Forelimb muscle (tissue), 1 donor: ENCODE measurements at places on chromosomes 5 and 9. TPM values are rescaled to one million over a fixed set of nuclear protein-coding genes. Genes with fewer than 3 reads are reported as not detected.

- no peak for DNase-seq
Measured at GRCh38 chr9:121780177-121781040, 129.0 kb downstream of the DAB2IP start.

DNA sequence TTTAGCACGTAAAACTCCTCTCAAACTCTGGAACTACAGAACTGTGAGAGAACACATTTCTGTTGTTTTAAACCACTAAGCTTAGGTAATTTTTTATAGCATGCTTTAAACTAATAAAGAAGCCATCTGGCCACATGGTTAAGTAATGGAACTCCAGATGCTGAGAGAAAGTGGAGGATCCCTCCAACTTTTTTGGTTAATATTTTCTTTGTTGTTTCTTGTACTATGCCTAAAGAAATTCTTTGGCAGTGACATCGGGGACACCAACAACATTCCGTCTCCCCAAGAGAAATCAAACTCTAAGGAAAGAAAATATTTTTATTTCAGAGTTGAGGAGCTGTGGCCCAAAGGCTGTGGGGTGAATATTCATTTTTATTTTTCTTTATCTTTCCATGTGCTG is 734.8 kb upstream of the CDH9 start:
- no peak for DNase-seq

DNA sequence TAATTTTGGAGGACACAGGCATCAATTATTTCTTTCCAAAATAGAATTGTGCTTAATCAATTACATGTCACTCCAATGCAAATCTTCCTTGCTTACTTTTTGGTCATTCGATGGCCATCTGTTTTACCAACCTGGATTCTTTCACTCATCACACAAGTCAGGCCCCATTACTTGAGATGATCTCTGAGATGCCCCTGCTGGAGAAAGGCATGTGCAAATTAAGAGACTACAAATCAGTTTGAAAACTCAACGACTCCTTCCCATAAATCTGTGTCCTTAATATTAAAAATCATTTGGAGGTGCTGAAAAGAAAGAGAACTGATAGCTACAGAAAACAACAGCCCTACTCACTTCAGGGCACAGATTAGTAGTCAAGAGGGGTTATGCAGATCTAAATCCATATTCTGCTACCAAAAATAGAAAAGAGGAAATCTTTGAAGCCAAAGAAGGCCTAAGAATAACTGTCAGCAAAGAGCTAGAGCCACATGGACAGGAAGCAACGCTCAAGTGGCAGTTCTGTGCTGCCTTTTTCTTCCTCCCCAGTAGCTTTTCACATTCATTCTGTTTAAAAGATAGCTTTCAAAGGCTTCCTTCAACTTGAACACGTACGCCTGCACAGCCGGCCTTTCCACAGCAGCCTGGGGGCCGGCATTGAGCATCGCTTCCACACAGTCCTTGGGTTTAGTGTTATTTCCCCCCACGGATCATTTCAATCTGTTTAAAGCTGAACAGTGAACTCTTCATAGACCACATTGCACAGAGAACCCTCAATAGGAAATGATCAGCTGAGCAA is 79.3 kb upstream of the MAP3K1 start:
- DNase-seq, result no peak

GRCh38 chr9:77455312-77455927 is 192.7 kb downstream of the GNA14 start:
- DNase-seq, result no peak

DNA sequence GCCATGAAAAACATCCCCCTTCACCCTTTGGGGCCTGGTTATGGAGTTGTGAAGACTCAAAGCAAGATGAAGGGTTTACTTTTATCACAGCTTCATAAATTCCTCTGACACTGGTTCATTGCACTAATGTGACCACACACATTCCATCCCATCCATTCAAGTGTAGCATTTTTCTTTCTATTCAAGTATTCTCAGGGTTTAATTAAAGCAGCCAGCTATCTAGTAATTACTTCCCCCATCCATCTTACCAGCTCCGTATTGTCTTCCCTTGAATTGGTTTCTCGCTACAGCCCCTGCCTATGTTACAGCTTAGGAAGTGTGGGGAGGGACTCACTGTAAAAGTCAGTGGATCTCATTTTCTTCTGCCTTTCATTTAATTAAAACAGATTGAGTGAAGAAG is 387.0 kb upstream of the RFX3 start:
- no peak for DNase-seq

DNA sequence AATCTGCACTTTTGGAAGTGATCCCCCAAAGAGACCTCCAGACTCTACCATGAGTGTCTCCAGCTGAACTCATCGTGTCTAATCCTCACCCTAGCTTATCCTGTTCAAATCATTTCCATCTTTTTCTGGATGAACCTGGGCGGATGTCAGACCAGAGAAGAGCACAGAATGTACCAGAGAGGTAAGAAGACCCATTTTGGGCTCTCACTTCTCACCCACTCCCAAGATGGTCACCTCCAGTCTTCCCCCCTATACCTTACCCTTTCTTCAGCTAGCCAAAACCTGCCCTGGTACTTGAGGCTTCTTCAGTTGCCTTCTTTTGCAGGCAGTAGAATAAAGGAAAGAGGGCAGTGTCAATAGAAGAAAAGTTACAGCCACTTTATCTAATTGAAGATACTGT is 27.9 kb upstream of the ANXA2R start:
- DNase-seq, result no peak

GRCh38 chr5:157820593-157821252 is 38.2 kb downstream of the CLINT1 start:
- DNase-seq, result peak; percentile 56

FGF18 gene
- polyA plus RNA-seq, result 14.7 TPM

MACIR gene
- polyA plus RNA-seq, result 13.3 TPM

PRR16 gene
- polyA plus RNA-seq, result 19.3 TPM

CSNK1A1 gene
- 125 TPM for polyA plus RNA-seq
